Fibroblast of skin of right biceps (primary cell): ENCODE measurements at places on chromosomes 7 and 10.

- DNase-seq, result no peak
Observed at GRCh38 chr10:82922046-82922445, 1047.1 kb downstream of the NRG3 start.

GRCh38 chr7:140540136-140540777 lies 61.0 kb upstream of the MKRN1 start:
- no peak for DNase-seq

- no peak for DNase-seq
Observed at GRCh38 chr10:49115796-49116508, 630 bp upstream of the VSTM4 start.

- DNase-seq, result peak; percentile 58
Observed at GRCh38 chr7:142420554-142421362, 162.9 kb upstream of the PRSS58 start.

GRCh38 chr7:101128040-101128834 lies 1.3 kb downstream of the SERPINE1 start:
- DNase-seq, result no peak

- no peak for DNase-seq
Observed at GRCh38 chr10:43395571-43396060, 13.4 kb downstream of the HNRNPF start.
